ENCODE measurements at places on chromosomes 3 and 15.
A peak's percentile ranks its signal among the peaks of the same experiment; 100 is the strongest.

DNA sequence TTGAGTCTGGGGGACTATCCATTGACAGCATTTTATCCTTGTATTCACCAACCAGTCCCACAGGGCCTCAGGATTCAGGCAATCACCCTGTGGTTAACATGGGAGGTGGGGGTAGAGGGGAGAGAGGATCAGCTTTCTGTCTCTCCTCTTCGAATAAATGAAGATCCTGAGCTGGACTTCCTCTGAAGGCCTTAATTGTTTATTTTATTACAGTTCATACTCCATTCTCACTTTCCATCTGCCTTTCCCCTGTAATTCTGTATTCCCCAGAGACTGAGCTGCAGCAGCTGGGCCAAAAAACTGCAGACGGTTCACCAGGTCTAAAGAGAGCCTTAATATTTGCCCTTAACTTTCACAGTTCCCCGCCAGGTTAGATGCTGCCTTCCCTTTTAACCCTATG is 11.9 kb downstream of the TAGLN3 start:
- no peak for DNase-seq

- DNase-seq = no peak
These were observed 38.2 kb upstream of the MAGI1 start for GRCh38 chr3:66076861-66077470.

- DNase-seq = no peak
These were observed 32.5 kb downstream of the CHAC1 start for GRCh38 chr15:40985541-40986330.

DNA sequence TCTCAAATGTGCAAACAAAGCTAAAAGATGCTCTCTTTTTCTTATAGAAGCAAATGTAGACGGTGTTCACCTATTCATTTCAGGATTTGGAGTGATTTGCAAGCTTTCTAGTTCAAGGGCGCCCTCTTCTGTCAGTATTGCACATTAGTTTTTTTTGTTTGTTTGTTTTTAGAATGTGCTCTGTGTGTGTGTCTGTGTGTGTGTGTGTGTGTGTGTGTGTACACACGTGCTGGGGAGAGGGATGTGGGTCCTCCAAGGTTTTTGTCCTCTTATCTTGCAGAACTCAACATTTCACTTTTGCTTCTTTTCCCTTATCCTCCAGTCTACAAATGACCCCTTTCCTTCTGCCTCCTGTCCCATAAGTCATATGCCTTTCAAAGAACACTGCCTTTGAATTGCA is 23.5 kb downstream of the DNAH1 start:
- peak; percentile 68 for DNase-seq

DNA sequence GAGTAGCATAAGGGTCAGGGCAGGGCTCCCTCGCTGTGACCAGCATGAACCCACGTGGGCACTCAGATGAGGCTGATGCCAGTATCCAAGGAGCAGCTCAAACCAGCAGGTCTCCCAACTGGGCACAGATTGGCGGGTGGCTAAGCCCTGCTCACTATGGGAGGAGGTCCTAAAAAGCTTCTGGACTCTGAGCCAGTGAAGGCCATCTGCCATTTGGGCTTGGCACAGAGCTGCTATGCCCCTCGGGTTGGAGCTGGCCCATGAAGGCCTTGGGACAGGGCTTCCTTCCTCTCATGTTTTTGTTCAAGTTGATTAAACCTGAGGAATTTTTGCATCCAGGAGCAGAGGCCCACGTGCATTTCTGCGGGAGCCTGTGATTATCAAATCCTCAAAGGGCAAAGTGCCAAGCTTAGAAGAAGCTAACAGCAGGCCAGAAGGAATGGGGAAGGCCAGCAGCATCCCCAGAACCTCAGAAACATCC is 4.3 kb upstream of the STRA6 start:
- DNase-seq = no peak

DNA sequence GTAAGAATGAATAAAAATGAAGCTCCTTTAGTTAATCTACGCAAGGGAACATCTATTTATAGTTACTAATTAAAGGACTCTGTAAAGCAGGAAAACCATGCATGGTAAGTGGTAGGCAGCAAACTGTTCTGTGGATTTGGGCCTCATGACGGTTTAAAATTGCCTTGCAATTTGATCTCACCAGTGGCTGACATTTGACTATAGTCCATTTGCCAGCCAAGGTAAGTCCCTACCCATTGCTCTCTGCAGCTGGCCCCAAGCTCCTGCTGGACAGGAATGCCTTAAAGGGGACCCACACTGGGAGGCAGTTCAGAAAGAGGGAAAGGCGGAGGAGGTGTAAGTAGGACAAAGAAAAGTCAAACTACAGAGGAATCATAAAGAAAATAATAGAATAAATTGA is 203.3 kb downstream of the PLCL2 start:
- DNase-seq = no peak

DNA sequence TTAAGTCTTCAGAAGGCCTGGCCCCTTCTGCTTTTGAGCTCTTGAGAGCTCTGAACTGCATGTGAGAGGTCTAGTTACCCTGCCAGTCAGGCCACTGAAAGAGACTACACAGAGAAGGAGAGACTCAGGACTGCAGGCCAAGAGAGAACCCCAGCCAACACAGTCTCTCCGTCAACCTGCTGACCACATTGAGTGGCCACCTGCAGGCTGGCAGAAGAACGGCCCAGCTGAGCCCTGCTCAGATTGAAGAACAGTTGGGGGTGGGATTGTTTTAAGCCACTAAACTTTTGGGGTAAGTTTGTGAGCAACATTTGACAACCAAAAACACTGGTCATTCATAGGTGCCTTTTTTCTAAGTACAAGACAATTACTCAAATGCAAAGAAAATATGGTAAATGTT is 273.5 kb upstream of the CCDC54 start:
- no peak for DNase-seq

DNA sequence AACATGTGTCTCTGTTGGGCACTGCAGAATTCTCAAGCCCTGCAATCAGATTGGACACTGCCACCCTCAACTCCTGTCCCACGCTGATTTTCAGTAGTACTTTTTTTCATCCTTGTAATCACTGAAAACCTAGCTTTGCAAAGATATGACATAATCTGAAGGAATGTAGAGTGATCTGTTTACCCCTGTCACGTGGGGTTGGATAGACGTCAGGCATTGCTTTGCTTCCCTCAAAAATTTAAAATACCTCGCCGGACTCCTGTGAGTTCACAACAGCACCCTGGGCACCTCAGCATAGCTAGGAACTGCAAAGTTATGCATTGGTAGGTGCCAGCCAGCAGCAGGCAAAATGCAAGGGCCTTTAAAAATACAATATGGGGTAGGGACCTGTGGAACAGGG is 71.1 kb upstream of the OXTR start:
- no peak for DNase-seq

GRCh38 chr3:160193644-160194192 is 31.5 kb upstream of the C3orf80 start:
- DNase-seq = no peak

DNA sequence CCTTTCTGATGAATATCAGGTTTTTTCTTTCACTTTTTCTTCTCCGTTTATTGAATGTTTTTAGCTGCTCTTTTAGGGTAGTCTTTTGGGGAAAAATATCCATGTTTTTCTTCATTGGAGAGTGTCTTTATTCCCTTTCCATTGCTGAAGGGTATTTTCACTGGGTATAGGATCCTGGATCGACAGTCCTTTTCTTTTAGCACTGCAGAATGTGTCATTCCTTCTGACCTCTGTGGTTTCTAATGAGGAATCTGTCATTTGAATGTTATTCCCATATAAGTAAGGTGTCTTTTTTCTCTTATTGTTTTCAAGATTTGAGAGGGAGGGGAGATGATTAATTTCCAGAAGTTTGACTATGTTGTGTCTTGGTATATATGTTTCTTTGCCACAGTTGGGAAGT is 96.8 kb downstream of the BBX start:
- DNase-seq = no peak

DNA sequence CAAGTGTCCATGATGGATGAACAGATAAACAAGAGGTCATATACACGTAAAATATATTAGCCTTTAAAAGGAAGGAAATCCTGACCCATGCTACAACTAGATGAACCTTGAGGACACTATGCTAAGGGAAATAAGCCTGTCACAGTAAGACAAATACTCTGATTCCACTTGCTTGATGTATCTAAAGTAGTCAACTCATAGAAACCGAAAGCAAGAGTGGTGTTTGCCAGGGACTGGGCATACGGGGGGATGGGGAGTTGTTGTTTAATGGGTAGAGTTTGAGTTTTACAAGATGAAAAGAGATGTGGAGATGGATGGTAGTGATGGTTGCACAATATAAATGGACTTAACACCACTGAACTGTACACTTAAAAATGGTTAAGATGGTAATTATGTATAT is 65.4 kb downstream of the C3orf70 start:
- DNase-seq = no peak

DNA sequence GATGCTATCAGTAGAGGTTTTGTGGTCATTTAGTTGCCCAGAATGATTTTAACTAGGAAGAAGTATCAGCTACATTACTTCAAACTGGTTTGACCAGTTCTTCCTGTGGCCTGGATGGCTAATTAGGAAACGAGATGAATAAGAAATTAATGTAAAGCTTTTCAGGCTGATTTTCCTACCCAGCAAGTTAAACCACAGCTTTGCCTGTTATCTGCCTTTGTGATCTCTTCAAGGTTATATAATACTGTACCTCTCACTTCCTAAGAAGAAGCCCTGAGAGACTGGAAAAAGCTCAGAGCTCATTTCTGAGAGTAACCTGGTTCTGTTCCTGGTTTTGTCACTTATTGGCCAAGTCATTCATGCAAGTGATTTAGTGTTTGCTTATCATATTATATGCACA is 782.2 kb upstream of the GOLIM4 start:
- no peak for DNase-seq

DNA sequence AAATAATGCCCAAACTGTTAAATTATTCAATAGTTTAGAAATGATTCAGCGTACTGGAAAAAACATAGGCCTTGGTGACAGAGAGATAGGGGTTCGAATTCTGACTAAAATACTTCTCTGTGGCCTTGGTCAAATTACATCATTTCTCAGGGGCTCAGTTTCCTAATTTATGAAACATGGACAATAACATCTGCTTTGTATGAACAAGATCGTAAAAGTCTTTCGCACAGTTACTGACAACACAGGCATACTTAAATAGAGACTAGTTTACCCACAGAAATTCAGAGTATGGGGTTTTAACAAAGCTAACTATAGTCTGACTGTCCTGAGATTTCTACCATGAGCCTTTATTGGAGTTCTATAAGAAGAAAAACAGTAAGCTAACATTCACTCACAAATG is 440.4 kb downstream of the FHIT start:
- no peak for DNase-seq

- DNase-seq = no peak
These were observed 16.5 kb upstream of the CYP11A1 start for GRCh38 chr15:74383695-74384565.

- no peak for DNase-seq
These were observed 145.4 kb downstream of the KLHL25 start for GRCh38 chr15:85649372-85649771.

GRCh38 chr3:49296781-49297411 is 19.9 kb upstream of the C3orf62 start:
- DNase-seq = no peak

DNA sequence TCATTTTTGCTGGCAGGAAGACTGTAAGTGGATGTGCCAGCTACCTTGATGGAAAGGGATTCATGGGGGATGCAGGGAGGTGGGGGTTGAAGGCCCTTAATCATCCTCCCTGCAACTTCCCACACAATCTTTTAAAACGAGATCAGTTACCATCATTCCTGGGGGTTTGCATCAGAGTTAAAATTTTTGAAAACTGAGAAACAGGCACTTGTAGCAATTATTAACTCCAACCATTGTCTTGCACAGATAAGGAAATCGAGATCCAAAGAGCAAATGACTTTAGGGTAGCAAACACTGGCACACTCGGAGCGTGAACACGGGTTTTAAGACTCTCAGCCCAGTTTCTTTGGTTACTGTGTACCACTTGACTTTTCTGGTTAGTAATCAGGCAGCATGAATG is 41.9 kb downstream of the GPD1L start:
- DNase-seq = no peak

DNA sequence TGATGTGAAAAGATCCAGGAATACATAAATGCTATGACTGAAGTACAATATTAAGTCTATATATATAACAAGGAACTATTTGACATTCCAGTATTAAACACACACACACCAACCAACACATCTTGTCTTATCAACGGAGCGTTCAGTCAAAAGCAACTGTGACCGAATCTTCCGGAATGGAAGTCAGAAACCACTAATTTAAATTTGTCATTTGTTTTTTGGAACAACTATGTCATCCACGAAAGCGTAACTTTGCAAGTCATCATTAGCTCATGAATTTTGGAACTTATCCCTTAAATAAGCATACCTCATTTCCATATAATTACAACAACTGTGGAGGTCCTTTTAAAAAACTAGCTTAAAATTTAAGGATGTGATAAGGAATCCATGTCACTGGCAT is 5.0 kb downstream of the ZNF385D start:
- DNase-seq = no peak

- DNase-seq = no peak
These were observed 24.3 kb downstream of the LRRC2 start for GRCh38 chr3:46541835-46542234.

- DNase-seq = no peak
These were observed 226.9 kb downstream of the ZNF385D start for GRCh38 chr3:21524133-21524532.

DNA sequence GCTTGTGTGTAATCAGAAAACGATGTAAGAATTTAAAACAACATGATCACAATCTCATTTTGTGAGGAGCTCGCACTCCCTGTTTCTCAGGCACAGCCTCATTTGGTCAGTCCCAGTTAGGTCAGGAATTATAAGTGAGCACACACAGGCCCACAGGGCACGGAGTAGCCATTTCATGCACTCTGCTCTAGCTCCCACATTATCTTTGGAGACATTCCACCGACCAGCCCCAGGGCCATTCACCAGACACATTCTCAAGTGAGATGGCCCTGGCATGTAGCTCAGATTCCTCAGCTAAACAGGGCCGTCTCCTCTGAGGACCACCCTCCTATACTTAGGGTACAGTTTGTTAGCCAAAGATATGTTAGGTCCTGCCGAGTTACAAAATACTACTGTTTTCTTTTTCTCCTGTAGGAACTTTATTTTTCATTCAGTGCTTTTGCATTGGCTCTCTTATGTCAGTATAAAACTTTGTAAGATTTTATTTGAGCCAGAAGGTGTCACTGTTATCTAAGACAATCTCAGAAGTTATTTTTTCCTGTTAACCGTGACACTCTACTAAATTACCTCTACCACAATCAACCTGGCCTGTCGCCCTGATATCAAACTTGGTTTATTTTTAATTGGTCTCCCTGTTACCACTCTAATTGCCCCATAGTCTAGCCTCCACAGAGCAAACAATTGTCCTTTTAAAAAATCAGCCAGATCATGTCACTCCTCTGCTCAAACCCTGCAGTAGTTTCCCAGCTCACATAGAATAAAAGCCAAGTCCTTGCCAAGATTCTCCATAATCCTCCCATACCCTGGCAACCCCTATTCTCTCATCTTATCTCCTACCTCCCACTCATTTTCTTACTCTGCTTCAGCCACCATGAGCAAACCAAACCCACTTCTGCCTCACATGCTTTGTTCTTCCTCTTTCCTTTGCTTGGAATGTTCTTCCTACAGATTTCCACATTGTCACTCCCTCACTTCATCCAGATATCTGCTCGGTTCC is 105.7 kb downstream of the PPP2R3A start:
- DNase-seq = no peak

- no peak for DNase-seq
These were observed 3.4 kb upstream of the PXK start for GRCh38 chr3:58329150-58329921.

GRCh38 chr3:100072326-100073048 is 41.8 kb downstream of the FILIP1L start:
- DNase-seq = no peak

- no peak for DNase-seq
These were observed 79.1 kb downstream of the CADPS start for GRCh38 chr3:62795978-62796657.

GRCh38 chr3:126951561-126951960 is 31.4 kb upstream of the PLXNA1 start:
- no peak for DNase-seq

Data from midbrain (tissue), 1 donor.